HS-27A (cell line): ENCODE measurements at places on chromosomes 1 and 21.
A peak's percentile ranks its signal among the peaks of the same experiment; 100 is the strongest.

GRCh38 chr1:9784508-9785133 lies 39.1 kb downstream of the CLSTN1 start:
- peak; percentile 33 for DNase-seq

GRCh38 chr1:228100822-228101613 lies 2.1 kb downstream of the C1orf35 start:
- no peak for DNase-seq

GRCh38 chr21:26954662-26955121 lies 12.2 kb downstream of the ADAMTS5 start:
- DNase-seq, result no peak

- no peak for DNase-seq
Measured at GRCh38 chr21:33403128-33403785, at the start of gene IFNGR2. IFNGR2 (plus strand) TSS chr21:33403413; CDS start chr21:33403544, 131 bp downstream.

- no peak for DNase-seq
Measured at GRCh38 chr1:22031214-22031962, 21.1 kb upstream of the CDC42 start.

DNA sequence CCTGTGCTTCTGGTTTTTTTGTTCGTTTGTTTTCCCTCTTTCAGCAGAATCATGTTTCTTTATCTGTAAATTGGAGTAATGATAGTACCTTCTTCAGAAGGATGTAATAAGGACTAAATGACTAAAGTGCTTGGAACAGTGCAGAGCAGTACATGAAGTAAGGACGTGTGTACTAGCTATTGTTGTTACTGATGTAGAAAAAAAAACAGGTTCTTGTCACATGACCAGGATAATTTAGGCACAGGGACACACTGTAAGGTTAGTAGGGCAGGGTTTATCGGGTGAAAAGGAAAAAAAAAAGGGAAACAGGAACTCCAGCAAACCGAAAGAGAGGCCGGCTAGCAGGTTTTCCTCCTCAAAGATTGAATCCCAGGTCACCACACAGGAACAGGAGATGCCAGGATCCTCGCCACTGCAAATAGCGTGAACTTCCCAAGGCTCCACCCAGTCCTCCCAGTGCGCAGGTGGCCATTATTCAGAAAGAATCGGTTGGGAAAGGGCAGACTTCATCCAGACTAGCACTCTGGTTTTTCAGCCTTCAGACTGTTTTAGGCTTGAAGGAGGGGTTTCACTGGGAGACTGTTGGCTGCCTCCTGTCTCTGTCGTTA lies 63.8 kb upstream of the PRRC2C start:
- no peak for DNase-seq

DNA sequence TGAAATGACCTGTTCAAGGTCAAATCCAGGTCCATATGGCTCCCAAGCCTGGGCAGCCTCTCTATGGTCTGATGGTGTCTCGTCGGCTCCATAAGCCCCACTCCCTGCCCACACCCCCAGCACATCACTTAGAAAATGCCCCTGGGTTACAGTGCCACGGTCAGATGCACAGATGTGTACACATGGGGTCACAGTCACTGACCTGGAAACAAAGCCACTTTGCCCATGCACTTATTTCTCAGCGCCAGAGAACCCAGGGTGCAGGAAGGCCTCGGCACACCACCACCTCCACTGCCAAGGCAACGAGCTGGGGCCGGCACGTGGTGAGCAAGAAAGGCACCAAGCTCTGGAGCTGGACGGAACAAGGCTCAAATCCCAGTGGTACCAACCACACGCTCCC lies 24.7 kb downstream of the IFFO2 start:
- no peak for DNase-seq

DNA sequence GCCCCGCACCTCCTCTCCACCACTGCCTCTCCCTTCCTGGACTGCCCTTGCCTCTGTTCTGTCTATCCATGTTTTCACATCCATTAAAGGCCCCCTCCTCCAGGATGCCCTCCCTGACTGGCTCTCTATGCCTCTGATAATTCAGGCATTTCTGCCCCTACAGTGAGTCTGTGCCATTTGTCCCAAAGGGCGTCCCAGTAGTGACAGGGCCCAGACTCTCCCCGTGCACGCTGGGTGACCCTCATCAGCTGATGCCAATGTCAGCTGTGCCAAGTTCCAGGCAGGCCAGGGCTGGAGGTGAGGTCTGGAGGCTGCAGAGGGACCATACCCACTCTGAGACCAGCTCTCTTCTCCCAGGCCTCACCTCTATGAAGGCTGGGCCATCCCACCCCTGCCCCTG lies 3.2 kb upstream of the PLEKHG5 start:
- DNase-seq, result no peak

DNA sequence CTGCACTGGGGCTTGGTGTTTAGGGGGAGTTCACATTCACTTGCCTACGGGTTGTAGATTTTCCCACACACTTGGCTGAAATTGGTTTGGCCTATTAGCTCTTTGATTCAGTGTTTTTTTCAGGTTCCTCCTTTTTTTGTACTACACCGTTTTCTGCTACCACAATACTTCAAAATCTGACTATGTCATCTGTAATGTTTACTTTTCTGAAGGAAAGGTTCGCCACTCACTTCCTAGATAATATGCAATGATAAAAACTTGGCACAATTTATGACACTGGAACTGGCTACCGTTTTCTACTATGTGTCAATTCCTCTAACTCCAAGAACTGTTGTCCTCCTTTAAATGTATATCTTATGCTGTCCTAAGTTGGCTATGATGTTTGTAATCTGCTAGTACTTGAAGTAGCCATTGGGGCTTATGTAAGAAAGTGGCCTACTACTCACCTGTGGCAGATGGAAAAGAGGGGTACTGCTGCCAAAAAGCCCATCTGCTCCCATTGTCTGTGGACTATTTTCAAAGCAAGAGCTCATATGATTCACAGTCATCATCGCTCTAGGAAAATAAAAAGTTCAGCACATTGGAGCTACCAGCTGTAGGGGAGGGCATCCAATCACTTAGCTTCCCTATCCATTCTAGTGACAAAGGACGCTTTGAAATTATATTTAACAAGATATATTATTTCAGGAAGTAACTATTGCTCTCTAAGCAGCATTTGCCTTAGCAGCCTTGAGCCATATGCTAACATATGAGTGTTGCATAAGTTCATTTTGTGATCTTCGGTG lies 42.4 kb upstream of the BACH1 start:
- no peak for DNase-seq

DNA sequence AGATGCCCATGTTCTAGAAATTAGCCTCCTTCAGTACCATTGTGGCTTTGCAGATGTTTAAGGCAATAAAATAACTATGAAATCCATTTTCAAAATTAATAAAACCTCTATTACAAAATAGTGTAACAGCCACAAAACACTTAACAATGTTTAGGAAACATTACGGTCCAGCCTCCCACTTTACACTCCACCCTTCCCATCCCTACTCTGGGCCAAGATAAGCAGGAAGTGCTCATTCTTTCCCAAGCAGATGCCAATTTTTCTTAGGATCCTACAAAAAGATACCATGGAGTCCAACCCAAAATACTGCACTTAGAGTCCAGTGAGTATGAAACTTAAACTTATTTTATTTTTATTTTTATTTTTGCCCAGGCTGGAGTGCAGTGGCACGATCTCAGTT lies 150.8 kb downstream of the NR5A2 start:
- DNase-seq, result no peak

DNA sequence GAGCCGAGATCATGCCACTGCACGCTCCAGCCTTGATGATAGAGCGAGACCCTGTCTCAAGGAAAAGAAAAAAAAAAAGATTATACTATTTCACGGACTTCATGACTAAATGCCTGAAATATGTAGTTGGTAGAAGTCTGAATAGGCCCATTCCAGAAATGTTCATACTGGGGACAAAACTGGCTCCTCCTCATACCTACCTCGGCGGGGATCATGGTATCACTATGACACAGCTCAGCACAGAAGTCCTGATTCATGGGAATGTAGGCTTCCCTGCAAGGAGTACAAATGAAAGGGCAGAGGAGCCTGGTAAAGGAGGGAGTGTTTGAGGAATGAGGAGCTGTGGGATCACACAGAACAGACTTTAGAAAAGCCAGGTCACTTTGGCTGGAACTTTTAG lies 5.0 kb downstream of the SPATA46 start:
- no peak for DNase-seq

DNA sequence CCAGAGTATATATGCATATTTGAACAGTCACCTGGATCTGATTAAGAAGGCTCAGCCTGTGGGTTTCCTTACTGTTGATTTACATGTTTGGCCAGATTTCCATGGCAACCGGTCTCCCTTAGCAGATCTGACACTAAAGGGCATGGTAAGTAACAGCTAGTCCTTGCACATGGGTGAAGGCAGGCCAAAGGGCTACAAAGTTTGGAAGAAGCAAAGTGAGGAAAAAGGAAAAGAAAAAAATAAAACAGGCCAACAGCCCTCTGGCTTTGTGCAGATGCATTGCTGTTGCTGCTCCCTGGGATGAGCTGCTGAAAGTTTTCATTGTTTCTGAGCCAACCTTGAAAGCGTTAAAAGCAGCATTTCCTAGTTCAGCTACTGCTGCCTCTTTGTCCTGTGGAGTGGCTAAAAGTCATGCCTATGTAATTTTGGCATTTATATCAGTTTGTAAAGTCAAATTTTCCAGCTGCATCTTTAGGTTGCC lies 176.5 kb upstream of the HOOK1 start:
- DNase-seq, result no peak

- DNase-seq, result no peak
Measured at GRCh38 chr1:80593197-80593596, 1207.5 kb upstream of the ADGRL2 start.

DNA sequence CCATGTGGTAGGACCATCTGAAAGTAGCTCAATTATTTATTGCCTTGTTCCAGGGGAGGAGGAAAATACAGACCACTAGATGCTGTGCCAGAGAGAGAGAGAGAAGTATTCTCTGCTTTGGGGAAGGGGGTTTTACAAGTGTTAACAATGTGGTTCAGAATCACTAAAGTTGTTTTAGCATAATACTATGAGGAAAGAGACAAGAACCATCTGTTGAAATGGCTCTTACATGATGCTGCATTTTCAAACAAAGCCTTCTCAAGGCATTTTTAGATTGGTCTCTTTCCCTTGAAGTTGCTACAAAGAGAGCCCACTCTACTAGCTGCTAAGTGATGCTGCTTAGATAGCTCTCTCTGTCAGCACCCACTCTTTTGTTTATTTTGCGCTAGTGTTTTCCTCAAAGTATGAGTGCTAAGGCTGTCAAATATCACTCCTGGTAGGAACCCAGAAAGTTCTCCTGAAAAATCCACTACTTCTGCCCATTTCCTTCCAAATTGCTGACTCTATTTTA lies 255.1 kb downstream of the NFIA start:
- DNase-seq, result no peak

GRCh38 chr1:90836345-90836679 lies 119.2 kb upstream of the BARHL2 start:
- DNase-seq, result no peak

GRCh38 chr1:58587667-58588066 lies 10.6 kb upstream of the TACSTD2 start:
- DNase-seq, result no peak

- DNase-seq, result no peak
Measured at GRCh38 chr21:43343992-43344886, 82.7 kb downstream of the SIK1 start.

- DNase-seq, result no peak
Measured at GRCh38 chr1:167905671-167906070, 8.3 kb downstream of the ADCY10 start.

DNA sequence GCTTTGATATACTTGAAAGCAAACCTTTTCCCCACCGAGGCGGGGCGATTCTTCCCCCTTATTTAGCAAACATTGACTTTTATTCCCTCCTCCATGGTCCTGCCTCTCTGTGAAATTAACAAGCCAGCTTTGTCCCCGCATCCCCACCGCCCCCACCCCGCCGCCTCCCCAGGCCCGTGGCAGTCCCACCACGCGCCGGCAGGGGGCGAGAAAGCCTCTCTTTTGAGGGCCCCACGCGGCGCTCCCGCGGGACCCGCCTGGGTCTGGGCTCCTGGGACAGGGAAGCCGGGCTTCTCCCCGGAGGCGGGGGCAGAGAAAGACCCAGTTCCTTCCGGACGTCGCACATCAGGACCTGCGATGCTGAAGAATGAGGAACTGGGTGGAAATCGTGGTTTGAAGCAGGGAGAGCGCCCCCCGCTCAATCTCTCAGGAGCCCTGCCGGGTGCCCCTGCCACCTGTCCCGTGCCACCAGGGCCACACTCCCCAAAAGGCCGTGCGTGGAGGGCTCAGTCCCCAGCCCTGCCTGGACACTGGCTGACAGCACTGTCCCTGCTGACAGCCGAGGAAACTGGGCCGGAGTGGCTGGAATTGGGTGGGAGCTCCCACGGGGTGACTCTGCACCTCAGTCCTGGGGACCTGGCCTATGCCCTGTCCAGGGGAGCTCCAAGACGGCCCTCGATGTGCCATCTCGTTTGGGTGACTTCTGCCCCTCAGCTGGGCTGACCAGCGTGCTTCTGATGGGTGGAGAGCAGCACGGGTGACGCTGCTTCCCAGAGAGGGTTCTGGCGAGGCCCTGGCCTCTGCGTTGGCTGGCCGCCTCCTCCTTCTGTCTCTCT lies 8.6 kb upstream of the ACTRT2 start:
- no peak for DNase-seq

DNA sequence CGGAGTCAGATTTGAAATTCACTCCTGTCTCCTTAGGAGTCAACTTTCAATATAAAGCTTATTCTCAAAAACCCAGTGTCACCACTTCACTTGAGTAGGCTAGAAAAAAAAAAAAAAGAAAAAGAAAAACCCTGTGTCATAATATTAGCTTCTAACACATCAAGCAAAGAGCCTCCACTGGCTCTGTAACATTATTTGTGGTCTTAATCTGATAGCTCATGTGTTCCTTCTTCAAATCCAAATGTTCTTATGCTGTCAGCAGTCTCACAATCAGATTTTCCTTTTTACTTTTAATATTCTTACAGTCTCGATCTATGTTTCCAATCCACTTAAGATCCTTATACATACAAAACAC lies 26.1 kb upstream of the PSMG1 start:
- DNase-seq, result no peak

DNA sequence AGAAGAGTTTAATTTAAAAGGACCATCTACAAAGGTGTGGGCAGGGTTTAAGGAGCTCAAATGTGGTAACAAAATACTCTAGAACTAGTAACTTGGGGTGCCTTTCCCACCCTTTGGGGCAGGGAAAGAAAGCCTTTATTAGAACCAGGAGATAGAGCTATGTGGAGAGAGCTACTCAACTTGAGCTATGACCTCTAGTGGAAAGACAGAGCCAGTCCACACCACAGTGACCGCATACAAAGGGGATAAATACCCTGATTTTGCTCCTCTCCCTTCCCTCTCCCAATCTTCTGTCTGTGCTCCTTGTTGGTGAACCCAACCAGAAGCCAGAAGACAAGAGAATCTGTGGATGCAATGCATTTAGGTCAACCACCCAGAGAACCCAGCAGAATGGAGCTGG lies 54.4 kb upstream of the JAK1 start:
- no peak for DNase-seq

- no peak for DNase-seq
Measured at GRCh38 chr1:160813215-160813614, 17.2 kb downstream of the LY9 start.

GRCh38 chr1:181185461-181185860 lies 97.0 kb downstream of the IER5 start:
- no peak for DNase-seq

DNA sequence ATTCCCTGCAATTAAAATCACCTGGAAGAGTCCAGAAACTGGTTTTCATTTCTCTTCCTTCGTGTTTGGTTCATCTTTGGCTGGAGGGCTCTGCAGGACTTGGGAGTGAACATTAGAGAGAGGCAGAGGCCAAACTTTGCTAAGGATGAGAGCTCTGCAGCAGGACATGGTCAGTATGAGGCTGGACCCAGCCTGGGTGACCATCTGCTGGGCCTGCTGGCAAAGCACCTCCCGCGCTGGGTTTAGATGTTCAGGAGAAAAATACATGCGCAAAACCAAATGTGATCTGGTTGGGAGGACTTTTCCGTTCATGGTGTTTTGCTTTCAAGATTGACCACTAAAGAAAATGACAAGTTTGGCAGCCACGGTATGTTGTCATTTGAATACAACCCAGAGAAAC lies 15.9 kb downstream of the KAZN start:
- no peak for DNase-seq
